ENCODE measurements at places on chromosomes 5 and 9. TPM values are rescaled to one million over a fixed set of nuclear protein-coding genes. Genes with fewer than 3 reads are reported as not detected.

DNA sequence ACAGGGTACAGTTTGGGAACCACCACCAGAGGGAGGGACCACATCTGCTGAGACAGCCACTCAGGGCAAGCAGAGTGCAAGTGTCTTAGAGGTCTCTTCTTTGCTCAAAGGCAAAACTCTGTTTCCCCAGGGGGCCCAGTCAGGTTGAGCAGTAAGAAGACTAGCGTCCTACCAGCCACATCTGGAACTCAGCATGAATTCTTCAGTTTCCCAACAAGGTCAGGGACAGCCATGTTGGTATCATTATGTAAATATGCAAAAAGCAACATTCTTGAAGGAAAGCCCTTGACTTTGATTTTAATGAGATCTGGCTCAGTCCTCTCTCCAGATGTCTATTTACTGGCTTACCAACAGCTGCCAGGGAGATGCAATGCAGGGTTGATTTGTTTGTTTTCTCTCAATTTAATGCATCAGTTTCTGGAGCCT is 46.7 kb downstream of the TGFBI start:
- no peak for DNase-seq
- no peaks in the 10 kb centered on the region for H3K36me3 ChIP-seq
- H3K4me3 ChIP-seq: no peak overlapping the region
- H3K27ac ChIP-seq: no peak overlapping the region
- no peaks in the 10 kb centered on the region for H3K27me3 ChIP-seq
- H3K4me1 ChIP-seq: no peaks in the 10 kb centered on the region

DNA sequence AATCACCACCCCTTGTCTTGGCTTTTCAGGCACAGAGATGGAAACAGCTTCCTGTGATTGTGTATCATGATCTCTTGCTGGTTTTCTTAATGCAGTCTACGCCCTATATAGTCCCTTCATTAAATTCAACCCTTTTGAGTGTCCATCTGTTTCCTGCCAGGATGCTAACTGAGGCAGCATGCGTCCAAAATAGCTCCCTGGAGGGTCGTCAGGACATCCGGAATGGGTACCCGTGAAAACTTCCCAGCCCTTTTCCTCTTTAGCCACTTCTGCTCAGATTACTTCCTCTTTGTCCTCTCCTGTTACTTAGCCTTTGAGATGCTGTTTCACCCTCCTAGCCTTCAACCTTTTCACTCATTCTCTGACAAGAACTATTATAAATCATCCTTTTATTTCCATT is 79.8 kb upstream of the KLF9 start:
- H3K27me3 ChIP-seq: no peaks in the 10 kb centered on the region
- DNase-seq: no peak
- H3K4me3 ChIP-seq: no peak overlapping the region
- no peaks in the 10 kb centered on the region for H3K36me3 ChIP-seq
- H3K4me1 ChIP-seq: peaks cover 8% of the 10 kb centered on the region

DNA sequence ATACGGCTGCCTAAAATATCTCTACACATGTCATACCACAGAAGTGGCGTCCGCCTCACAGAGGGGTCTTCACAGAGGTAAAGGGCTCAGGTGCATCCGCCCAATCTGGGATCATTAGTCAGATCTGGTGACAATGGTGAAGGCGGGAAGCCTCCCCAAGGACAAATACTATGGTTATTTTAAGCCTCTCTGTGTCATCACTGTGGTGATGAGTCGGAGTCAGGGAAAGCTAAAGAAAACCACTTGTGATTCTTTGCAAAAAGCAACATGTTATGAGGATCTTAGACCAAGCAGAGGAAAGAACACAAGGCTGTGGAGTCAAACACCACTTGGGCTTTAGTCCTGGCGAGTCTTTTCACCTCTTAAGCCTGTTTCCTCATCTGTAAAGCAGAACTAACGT is 190.4 kb downstream of the DRD1 start:
- no peaks in the 10 kb centered on the region for H3K27me3 ChIP-seq
- H3K27ac ChIP-seq: peak overlapping the region; percentile 49
- peak; percentile 56 for DNase-seq
- H3K36me3 ChIP-seq: no peaks in the 10 kb centered on the region
- H3K4me3 ChIP-seq: no peak overlapping the region

DNA sequence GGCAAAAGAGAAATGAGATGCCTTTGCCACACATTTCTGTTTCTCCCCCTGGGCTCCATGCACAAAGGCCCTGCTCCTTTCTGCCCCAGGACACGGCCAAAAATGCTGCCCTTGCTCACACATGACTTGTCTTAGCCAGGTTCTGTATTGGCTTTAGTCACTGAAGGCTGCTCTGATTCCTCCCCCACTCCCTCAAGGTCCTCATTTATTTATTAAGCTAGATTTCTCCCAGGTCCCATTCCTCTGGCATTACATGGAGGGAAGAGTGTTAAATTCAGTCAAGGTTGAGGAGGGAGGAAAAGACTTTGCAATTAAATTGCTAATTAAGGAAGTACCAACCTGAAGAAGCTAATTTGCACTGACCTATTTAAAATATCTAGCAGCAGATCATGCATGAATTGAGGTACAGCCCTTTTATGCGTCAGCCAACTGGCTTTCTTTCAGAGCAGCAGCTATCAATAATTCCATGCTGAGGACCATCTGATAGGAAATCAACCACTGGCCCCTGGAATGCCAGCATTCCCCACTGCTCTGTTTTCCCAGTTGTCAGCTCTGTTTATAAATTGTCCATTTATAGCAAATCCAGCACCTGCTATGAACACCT is 81.2 kb upstream of the MAP3K1 start:
- H3K4me3 ChIP-seq: no peak overlapping the region
- H3K36me3 ChIP-seq: no peaks in the 10 kb centered on the region
- H3K4me1 ChIP-seq: peaks cover 26% of the 10 kb centered on the region
- no peak for DNase-seq

GRCh38 chr9:129423216-129423615 is 197.7 kb downstream of the C9orf50 start:
- no peaks in the 10 kb centered on the region for H3K27me3 ChIP-seq
- no peak overlapping the region for H3K4me3 ChIP-seq
- no peaks in the 10 kb centered on the region for H3K36me3 ChIP-seq
- H3K27ac ChIP-seq: no peak overlapping the region

Gene THBS4
- total RNA-seq: 0.98 TPM

Gene IL31RA
- not detected for total RNA-seq

- H3K4me1 ChIP-seq: no peaks in the 10 kb centered on the region
- H3K4me3 ChIP-seq: no peak overlapping the region
- no peaks in the 10 kb centered on the region for H3K27me3 ChIP-seq
- no peak for DNase-seq
- no peak overlapping the region for H3K27ac ChIP-seq
Measured at GRCh38 chr5:150350524-150351344, 6.8 kb upstream of the TCOF1 start.

Measured in vagina (tissue), 2 donors.